ENCODE measurements at places on chromosomes 2 and 18.

GRCh38 chr18:10971717-10972116 lies 177.7 kb downstream of the PIEZO2 start:
- DNase-seq = no peak

- no peak for DNase-seq
Measured at GRCh38 chr2:229511524-229511923, 202.8 kb downstream of the DNER start.

- DNase-seq = peak; percentile 18
Measured at GRCh38 chr2:9423922-9424272, 443 bp downstream of the CPSF3 start.

GRCh38 chr18:44924785-44925499 lies 244.3 kb downstream of the SETBP1 start:
- no peak for DNase-seq
